Activated CD8-positive, alpha-beta T cell treated with anti-CD3 and anti-CD28 coated beads for 36 hours (primary cell): ENCODE measurements at places on chromosomes 11 and 22.

- DNase-seq: no peak
Observed at GRCh38 chr11:20037396-20038153, 122.7 kb downstream of the DBX1 start.

DNA sequence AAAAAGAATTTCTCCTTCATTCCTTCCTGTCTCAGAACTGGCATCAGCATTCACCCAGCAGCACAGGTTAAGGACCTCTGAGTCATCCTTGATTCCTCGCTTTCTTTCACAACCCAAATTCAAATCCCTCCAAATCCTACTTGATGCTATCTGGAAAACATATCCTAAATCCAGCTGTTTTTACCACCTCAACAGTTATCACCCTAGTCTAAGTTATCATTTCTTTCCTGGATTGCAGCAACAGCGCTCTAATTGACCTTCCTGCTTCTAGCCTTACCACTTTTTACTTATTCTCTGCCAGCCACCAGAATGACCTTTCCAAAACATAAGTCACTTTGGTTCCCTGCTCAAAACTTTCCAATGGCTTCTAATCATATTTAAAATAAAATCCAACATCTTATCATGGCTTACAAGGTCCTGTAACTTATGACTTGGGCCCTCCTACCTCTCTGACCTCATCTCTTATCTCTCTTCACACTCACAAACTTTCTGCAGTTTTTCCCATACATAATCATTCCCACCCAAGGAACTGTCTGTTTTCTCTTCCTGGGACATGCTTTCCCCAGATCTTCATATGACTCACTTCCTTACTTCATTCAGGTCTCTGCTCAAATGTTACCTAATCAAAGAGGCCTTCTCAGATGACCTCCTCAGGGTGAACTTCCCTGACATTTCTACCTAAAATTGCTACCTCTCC, 119.4 kb downstream of the TTC28 start:
- no peak for DNase-seq

- no peak for DNase-seq
Observed at GRCh38 chr11:61345170-61345610, 12.2 kb downstream of the TKFC start.

GRCh38 chr22:36009085-36009484, 19.5 kb downstream of the RBFOX2 start:
- DNase-seq: no peak

GRCh38 chr11:69911310-69912160, 92.3 kb upstream of the FGF3 start:
- DNase-seq: no peak

GRCh38 chr11:1457856-1458255, 28.7 kb downstream of the MOB2 start:
- DNase-seq: no peak

- DNase-seq: no peak
Observed at GRCh38 chr11:69930081-69931059, 111.2 kb upstream of the FGF3 start.

GRCh38 chr11:78927511-78927910, 352.8 kb upstream of the NARS2 start:
- no peak for DNase-seq

DNA sequence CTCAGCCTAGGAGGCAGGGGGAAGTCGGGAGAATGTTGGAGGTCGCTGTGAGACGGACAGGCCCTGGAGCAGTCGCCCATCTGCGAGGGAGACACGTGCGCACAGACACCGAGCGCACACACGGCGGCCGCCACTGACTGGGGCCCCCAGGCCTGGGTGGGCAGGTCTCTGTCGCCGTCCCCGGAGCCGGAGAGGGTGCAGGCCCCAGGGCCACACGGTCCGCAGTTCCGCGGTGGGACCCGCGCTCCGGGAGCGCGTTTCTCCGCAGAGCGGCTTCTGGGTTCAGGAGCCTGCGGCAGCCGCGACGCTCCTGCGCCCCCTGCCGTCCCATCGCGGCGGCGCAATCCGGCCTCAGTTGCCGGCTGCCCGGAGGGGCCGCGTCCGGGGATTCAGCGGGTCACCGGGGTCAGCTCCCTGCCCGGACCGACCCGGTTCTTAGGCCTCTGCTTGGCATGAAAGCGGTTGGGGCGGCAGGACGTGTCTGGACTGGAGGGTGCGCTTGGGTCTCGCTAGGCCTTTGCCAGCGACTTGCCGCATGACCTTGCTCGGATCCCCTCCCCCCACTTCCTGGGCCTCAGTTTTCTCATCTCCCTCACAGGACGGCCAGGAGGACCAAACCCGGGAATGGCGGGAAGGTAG, 31.2 kb downstream of the PDE2A start:
- peak; percentile 70 for DNase-seq

- no peak for DNase-seq
Observed at GRCh38 chr11:7520981-7521487, 7.2 kb downstream of the PPFIBP2 start.

DNA sequence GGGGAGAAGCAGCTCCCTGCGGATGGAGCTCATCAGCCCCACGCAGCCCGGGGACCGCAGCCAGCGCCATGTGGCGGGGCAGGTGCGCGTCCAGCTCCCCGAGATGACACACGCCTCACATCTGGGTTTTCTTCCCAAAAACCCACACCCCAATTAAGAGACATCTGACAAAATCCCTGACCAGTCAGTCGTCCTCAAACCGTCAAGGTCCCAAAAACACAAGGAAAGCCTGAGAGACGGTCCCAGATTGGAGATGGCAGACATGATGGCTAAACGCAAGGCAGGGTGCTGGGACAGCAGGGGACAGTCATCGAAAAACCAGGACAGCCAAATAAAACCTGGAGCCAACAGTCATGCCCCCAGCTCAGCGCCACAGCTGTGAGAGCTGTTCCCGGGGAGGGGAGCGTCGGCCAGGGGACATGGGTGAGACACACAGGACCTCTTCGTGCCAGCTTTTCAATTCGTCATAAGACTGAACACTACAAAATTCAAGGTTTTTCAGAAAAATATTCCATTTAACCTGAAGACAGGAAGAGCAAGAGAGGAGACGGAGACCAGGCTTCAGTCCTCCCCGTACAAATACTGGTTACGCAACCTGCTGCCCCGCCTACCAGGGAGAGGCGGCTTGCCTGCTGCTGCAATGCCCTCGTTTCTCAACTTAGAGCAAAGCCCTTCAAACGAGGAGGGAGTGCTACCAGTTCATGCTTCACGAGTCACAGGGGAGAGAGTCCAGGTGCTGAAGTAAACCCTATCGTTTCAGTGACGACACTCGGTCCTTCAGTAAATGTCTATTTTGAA, 10.5 kb downstream of the TOLLIP start:
- DNase-seq: no peak

DNA sequence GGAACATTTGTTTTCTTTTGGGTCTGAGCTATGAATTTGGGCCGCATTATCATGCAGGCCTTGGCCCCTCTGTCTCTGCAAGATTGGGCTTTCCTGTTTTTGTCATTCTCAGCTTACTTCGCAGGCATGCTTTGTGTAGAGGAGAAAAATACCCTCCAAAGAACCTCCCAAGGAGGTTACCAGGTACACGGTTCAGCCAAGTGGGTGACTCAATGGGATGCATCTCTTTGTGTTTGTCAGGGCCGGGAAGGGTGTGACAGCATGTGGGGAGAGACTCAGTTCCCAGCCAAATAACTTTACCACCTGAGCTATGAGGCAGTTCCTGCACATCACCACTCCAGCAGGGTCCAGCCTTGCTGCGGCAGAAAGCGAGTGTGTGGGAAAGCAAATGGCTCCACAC, 47.8 kb upstream of the CLDN5 start:
- DNase-seq: no peak

GRCh38 chr11:124384399-124384798, at the start of gene OR8B2:
Gene OR8B2, minus strand, starts transcription at chr11:124384499. Its CDS starts 1,156 bp downstream, at chr11:124383343.
- DNase-seq: no peak

DNA sequence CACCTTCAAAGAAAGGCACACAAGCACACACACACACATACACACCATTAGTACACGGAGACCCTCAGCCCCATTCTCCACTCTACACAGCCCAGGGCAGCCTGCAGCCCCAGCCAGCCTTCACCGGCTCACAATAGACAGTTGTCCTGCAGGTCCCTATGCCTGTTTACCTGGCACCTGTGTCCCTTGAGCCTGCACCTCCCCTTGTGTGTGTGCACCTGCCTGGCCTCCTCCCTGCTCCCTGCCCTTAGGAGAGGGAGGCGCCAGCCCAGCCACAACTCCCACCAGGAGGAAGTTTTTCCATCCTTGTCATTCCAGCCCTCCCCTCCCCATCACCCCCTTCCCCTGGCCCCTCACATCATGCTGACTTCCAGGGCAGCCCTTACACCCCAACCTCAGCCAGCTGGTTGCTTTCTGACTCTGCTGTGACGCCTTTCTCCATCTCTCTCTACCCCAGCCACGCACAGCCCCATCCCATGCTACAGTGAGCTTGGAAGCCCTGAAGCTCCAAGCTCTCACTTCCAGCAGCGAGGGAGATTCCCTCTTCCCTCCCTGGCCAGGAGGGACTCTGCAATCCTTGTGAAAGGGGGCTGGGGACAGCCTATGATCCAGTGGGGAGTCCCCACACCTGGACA, 4.4 kb downstream of the AHNAK start:
- DNase-seq: no peak

DNA sequence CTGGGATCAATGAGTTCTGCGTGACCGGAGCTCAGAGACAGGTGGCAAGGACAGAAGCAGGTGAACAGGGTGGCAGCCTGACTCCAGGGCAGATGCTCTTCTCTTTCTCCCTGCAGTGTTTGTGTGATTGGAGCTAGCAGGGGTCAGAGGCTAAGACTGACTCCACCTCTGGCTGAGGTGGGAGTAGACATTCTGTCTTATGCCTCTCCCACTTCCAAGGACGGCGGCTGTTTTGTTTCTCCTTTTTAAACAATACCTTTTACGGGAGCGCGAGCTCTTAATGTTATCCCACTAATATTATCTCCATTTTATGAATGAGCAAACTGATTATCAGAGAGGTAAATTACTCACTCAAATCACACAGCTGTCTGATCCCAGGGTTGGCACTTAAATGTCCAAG, 323.7 kb downstream of the MIAT start:
- no peak for DNase-seq

GRCh38 chr11:73439002-73439843, 63.0 kb downstream of the RELT start:
- no peak for DNase-seq

- peak; percentile 67 for DNase-seq
Observed at GRCh38 chr22:17213976-17214375, 5.3 kb downstream of the ADA2 start.

DNA sequence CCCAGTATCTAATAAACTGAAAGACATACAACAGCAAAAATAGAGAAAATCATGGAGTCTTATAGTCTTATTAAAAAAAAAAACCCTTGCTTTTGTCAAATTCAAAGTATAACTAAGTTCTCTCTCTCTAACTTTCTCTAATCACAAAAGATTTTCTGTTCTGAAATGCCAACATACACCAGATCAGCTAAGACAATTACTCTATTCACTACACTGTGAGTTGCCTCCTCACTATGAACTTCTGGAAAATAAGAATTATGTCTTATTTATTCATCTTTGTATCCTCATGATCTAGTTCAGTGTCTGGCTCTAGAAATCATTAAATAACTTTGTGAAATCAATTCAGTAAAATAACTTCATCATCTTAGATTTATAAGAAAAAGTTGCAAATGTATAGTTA, 12.7 kb downstream of the FAM76B start:
- no peak for DNase-seq

DNA sequence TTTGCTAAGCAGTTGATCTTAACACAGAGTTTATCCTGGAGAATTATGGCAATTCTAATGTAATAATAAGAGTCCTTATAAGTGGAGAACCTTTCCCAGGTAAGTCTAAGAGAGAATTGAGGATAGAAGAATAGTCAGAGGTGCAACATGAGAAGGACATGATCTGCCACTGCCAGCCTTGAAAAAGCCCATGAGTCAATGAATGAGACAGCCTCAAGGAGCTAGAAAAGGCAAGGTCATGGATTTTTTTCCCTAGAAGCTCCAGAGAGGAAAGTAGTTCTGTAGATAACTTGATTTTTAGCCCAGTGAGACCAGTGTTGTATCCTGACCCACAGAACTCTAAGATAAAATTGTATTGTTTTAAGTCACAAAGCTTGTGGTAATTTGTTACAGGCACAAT, 16.9 kb downstream of the MS4A6A start:
- no peak for DNase-seq

- no peak for DNase-seq
Observed at GRCh38 chr22:19815093-19815822, 39.4 kb downstream of the GNB1L start.

GRCh38 chr22:50633086-50633485, 5.1 kb upstream of the ARSA start:
- no peak for DNase-seq

GRCh38 chr11:15993345-15993744, 363.0 kb downstream of the SOX6 start:
- no peak for DNase-seq

DNA sequence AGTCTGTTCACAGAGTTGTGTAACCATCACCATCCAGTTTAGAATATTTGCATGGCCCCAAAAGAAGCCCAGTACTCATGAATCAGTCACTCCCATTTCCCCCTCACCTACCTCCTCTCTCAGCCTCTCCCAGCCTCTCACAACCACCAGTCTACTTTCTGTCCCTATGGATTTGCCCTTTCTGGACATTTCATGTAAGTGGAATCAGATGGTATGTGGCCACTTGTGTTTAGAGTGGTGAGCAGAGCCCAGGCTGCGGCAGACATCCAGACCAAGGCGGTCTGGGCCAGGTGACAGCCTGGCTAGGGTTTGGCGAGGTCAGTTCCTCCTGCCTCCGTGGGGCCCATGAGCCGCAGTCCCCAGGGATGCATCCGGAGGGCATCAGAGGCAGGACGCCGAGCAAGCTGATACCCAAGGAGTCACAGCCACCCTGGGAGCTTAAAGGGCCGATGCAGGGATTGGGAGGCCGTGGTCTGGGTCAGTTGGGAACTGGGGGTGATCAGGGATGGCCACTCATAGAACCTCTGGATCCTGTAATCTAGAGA, 53.3 kb upstream of the CLDN5 start:
- DNase-seq: no peak

DNA sequence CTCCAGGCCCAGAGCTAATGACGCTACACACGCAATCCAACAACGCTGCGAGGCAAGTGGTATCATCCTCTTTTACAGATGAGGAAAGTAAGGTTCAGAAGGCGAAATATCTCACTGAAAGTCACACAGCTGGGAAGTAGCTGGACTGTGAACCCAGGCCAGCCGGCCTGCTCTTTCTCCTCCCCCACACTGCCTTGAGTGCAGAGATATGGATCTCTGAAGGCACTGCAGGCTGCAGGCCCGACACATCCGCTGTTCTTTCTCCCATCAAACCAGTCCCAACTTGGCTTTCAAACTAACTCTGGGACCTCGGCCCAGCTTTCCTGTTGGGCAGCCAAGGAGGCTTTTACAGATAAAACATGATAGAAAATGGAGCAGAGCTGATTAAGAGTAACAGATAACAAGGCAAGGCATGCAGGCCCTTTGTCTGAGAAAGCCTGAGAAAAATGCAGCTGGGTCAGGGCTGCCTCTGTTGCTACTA, 64.0 kb upstream of the PTPRJ start:
- DNase-seq: no peak
